ENCODE measurements at places on chromosomes 7 and 10.

- DNase-seq: no peak
Observed at GRCh38 chr7:57225666-57226065, 93.4 kb upstream of the ZNF479 start.

DNA sequence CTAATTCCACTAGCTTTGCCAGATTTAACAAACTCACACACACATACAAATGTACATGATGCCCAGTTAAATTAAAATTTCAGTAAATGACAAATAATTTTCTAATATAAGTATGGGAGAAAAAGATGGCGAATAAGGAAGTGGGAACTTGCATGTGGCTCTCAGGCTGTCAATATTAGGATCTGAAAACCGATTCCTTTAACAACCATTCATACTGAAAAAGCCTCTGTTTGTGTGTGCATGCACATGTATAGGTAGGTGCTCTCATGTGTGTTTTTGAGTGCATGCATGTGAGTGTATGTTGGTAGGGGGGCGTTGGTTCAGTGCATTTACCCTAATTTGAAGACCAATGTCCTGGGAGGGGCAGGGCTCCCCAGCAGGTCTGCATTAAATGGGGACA is 125.3 kb downstream of the HTR7 start:
- no peak for DNase-seq

DNA sequence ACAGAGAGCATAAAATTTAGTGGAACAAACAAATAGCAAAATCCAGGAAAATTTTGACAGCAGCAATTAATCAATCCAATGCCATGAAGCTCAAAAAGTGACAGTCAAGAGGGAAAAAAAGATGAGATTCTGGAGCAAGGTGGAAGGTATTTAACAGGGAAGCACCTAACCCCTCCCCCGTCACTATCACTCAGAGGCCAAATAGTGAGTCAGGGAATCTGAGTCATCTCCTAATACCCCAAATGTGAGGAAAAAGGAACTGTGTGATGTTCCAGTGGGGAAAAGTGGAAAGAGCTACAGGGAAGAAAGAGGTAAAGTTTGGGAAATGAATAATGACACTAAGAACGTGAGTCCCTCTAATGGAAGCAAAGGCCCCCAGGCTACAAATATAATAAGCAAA is 113.2 kb upstream of the PHF14 start:
- DNase-seq: no peak

- no peak for DNase-seq
Observed at GRCh38 chr7:40733578-40733977, 598.8 kb downstream of the SUGCT start.

GRCh38 chr10:86310291-86310690 is 56.3 kb downstream of the GRID1 start:
- DNase-seq: no peak

DNA sequence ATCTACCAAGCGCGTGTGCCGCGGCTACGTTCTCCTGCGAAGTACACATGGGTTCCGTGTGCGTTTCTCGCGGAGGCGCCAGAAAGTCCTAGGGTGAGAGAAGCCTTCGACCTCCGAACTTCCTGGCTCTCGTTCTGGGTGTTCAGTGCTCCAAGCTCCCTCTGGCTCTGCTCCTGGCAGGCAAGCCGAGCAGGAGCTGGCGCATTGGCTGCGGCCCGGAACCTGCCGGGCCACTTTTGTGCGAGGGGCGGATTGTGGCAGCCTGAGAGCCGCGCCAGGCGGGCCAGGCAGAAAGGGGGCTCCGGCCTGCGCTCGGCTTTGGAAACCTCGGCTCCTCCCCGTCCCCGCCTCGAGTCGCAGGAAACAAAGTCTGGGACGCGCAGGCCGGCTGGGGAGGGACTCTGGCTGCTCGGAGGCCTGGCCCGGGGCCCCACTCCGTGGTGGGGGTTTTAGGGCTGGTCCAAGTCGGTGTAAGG is 9.6 kb downstream of the EMX2 start:
- DNase-seq: no peak

DNA sequence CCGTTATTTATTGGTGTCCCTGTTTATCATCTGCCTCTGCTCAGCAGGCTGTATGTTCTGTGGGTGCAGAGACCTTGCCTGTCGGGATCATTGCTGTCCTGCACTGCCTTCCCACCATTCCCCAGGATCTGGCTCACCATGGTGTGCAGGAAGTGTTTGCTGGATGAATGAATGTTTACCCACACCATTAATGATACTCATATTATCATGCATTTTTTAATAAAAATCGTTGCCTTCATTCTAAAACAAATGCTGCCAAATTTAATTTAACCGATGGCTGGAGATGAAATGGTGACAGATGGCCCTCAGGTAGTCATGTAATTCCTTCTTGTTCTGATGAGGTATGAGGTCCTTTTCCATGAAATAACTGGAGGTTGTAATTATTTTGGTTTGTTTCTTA is 22.5 kb downstream of the PLPP4 start:
- no peak for DNase-seq

- DNase-seq: no peak
Observed at GRCh38 chr7:140635345-140635744, 5.3 kb downstream of the DENND2A start.

- DNase-seq: no peak
Observed at GRCh38 chr10:78594559-78595268, 474.1 kb upstream of the ZMIZ1 start.

GRCh38 chr10:121091961-121092719 is 241.0 kb downstream of the WDR11 start:
- DNase-seq: no peak

DNA sequence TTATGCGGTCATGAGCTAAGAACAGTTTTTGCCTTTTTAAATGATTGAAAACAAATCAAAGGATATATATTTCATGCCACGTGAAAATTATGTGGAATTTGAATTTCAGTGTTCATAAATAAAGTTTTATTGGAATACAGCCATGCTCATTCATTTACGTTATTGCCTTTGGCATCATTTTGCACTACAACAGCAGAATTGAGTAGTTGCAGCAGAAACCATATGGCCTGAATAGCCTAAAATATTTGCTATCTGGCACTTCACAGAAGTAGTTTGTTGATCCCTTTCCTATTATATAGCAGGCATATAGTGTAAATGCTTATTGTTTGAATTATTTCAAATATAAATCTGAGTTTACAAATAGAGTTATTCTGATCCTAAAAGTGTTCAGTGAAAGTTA is 59.7 kb downstream of the AUTS2 start:
- DNase-seq: no peak

DNA sequence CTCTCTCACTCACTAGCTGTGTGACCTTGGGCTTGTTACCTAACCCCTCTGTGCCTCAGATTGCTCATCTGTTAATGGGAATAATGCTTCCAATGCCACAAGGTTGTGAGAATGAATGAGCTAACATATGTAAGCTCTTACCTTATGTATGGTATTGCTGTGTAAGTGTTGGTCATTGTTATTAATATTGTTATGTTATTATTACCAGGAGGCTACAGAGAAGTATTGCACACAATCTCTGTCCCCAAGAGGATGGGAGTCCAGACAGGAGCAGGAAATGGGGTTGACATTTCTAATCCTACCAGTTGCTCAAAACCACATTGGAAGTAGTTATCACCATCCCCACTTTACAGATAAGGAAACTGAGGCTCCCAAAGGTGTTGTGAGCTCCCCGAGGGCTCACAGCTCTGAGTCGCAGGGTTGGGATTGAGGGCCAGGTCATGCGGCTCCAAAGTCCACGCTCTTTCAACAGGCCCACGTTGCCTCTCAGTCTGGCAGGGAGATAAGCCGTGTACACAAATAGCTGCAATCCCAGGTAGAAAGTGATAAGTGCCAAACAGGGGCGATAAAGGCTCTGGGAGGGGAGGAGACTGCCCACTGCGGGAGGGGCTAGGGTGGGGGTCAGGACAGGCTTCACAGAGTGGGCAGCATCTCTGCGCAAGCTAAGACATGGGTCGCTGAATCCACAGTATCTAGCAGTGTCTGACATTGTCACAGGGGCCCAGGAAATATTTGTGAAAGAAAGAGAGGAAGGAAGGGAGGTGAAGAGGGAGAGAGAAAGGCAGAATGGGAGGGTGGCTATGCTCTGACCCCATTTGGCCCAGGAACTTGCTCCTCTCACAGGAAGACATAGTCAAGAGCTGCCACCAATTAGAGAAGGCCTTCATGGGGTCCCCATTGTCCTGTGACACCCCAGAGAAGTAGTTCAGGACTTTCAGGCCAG is 9.6 kb upstream of the ZMIZ1 start:
- no peak for DNase-seq

Data from inflammatory macrophage treated with lipopolysaccharide for 1 hour (primary cell).